ENCODE measurements at places on chromosomes 16 and 17.

GRCh38 chr17:11178581-11178980 lies 62.4 kb upstream of the SHISA6 start:
- DNase-seq: no peak

GRCh38 chr16:15523092-15523541 lies 88.7 kb downstream of the BMERB1 start:
- no peak for DNase-seq

DNA sequence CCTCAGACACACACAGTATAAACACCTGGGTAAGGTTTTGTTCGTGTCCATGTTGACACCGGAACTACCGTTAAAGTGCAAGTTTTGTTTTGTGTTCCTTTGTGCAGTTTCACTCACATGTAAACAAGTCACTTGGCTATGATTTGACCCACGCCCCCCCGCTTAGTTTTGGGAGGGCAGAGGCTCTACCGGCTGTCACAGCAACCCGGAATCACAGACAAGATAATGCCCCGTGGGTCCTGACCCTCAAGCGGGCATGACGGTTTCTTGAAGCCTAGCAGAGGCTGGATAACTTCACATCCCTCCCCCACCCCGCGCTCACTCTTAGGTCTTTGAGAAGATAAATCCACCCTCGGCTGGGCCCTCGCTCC lies 1.7 kb downstream of the RASD1 start:
- no peak for DNase-seq

DNA sequence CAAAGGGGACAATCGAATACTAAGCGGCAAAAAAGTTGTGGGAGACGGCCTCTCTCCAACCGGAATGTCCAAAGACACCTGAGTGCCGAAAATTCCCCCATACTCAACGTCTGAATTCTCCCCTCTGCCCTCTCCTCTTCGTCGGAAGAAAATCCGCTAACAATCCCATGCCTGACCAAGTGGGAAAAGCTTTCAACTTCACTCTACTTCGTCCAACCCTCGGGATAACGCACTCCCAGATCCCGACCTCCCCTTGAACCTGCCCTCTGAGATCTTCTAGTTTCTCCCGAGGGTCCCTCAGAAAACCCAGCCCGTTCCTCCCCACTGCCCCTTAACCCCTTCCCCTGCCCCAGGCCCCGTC lies 961 bp downstream of the AMFR start:
- no peak for DNase-seq

DNA sequence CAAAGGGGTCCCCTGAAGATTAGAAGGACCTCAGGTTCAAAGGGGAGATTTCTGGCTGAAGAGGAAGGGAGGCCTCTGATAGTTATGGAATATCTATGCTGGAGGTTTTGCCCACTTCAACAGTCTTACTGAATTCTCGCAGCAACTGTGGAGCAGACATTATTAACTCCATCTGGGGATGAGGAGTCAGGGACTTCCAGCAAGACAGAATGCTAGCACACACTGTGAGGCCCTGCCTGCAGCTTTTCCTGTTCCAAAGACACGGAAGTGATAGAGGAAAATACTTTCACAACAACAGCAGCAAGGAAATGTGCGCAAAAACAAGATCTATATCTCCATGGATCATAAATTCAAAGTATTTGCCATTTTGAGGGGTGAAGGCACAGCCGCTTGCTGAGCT lies 72.8 kb downstream of the RPH3AL start:
- DNase-seq: no peak

GRCh38 chr16:30626236-30626635 lies 16.0 kb upstream of the ZNF689 start:
- DNase-seq: no peak

DNA sequence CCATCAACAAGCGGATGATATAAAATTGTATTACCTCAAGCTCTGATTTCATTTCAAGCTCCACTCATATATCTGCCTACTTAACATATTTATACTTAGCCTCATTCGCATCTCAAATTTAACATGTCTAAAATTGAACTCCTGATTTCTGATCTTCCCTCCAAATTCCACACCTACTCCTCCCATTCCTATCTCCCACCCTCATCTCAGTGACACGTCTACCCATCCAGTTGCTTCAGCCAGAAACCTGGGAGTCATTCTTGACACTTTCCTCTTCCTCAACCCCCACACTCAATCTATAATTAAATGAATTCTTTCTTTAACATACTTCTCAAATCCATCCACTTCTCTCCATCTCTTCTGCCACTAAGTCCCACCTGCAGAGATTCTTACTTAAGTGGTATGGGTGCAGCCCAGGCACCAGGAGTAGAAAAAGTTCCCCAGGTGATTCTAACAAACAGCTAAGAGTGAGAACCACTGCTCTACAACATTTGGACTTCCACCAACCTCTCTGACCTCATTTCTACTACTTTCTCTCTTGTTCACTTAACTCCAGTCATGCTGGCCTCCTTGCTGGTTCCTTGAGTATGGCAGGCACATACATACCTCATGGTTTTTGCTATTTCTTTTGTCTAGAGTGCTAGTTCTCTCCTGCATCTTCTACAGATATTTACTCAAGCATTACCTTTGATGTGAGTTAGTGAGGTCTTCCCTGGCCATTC lies 18.1 kb downstream of the SPOP start:
- DNase-seq: no peak

DNA sequence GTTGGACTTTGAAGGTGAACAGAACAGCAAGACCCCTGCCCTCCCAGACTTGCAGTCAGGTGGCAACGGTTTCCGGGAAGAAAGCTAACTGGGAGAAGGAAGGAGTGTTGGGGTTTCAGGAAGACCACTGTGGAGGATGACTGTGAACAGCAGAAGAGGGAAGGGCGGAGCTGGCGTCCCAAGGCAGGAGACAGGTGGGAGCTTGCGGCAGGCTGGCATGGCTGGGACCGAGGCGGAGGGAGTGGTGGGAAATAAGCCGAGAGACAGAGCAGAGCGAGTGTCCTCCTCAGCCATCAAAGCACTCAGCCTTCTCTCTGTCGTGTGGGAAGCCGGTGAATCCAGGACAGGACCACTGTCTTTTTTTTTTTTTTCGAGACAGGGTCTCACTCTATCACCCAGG lies 108.5 kb upstream of the CACNG5 start:
- DNase-seq: no peak

DNA sequence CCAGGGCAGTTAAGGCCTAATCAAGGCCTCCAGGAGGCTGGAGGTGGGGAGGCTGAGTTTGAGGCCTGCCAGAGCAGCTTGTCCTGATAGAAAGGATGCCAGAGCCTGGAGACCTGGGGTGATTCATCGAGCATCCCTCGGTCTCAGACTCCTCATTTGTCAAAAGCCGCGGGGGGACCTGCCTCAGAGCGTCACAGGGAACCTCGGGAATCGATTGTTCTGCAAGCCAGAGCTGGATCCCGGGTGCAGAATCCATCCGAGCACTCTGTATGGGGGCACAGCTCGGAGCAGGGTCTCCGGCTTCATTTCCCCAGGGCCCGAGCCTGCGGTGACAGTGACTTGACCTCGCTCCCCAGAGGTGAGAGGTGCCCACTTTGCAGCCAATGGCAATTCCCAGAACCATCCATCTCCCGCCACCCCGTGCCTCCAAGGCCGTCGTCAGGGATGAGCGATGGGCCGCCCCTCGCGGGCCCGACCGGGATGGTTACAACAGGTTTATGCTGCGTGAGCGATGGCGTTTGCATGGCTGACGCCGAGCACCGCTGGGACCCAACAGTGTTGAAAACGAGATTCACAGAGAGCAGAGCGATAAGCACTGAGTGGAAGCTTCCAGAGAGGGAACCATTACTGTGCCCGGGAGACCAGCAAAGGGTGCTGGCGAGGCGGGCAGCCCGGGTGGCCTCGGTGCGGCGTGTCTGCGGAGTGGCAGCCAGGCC lies 117.1 kb upstream of the GSE1 start:
- no peak for DNase-seq

- no peak for DNase-seq
Observed at GRCh38 chr16:12680531-12680930, 123.2 kb downstream of the CPPED1 start.

GRCh38 chr17:76009969-76010661 lies 9.5 kb downstream of the CDK3 start:
- no peak for DNase-seq

DNA sequence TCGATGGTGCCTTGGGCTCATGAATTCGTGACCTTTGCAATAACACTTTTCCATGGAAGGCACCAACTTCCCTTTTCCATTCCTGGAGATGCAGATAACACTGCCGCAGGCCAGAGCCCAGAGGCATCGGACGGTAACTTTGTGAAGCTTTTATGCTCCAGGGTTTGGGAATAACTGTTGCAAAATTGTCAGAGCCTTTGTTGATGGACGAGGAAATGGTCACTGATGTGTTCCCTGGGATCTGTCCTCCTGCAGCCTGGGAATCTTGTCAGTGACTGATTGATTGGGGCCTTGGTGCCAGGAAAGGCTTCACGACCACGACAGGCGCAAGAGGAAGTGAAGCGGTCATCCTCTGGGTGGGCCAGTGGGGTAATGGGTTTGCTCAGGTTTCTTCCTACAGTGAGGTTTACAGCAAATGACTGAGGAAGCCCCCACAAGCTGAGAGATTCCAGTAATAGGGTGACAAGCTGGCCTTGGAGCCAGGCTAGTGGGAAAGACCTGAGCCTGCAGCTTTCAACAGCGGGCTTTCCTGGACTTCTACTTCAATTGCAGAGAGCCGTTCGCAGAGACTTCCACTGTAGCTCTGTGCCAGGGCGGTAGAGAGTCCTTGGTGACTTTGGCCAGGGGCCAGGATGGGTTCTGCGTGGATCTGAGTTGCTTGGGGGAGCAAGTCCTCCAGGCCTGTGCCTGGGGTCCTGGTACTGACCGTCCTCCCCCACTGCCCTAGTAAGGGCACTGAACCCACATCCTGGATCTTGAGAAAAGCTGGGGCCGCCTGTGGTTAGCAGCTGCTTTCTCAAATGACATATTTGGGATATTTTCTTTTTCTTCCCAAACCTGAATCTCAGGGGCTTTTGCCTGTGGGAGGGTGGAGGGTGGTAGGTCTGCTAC lies 37.6 kb downstream of the PGS1 start:
- no peak for DNase-seq

Data from CD4-positive, alpha-beta T cell treated with Interleukin-4 for 1 hour (primary cell).